ENCODE measurements at places on chromosomes 4 and X.

DNA sequence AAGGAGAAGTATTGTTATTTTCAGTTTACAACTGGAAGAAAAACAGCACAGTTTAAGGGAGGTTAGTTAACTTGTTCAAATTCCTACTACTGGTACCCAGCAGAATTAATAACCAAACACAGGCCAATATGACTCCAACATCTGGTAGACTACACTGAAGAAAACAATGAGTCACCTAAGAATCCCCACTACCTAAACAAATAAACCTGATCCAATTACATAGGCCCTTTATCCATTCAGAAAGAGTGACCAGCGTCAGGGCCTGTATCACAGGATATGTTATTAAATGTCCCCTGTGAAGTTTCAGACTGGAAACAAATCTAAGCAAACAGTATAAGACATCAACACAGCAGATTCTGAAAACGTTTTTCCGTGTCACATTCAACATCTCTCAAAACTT, 492.5 kb upstream of the INTU start:
- DNase-seq = no peak

- DNase-seq = no peak
Observed at GRCh38 chr4:114464726-114465272, 133.8 kb upstream of the UGT8 start.

DNA sequence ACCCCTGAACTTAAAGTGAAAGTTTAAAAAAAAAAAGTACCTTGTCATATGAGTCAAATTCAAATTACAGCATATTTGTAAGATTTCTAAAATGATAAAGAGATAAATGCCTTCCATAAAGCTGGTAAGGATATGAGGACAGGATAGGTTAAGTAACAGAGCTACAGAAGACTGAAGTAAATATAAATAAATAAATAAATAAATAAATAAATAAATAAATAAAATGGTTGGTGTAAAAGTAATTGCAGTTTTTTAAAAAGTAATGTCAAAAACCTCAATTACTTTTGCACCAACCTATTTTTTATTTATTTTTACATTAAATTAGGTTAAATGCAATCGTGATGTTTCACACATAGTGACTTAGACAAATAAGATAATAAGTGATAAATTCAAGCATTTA, 62.2 kb downstream of the UGT2A2 start:
- DNase-seq = no peak

GRCh38 chr4:157143369-157143768, 67.4 kb downstream of the GLRB start:
- DNase-seq = no peak

- no peak for DNase-seq
Observed at GRCh38 chrX:134990801-134991481, at the start of gene SMIM10. Gene SMIM10 (plus strand): TSS chrX:134990991. CDS start chrX:134991096, 105 bp downstream.

GRCh38 chr4:71241501-71242288, 97.1 kb upstream of the SLC4A4 start:
- no peak for DNase-seq

GRCh38 chrX:31609130-31609529, 537.3 kb upstream of the FTHL17 start:
- DNase-seq = no peak

- no peak for DNase-seq
Observed at GRCh38 chrX:122464341-122464740, 719.7 kb upstream of the GRIA3 start.

GRCh38 chr4:38699112-38699511, 35.1 kb downstream of the KLF3 start:
- no peak for DNase-seq

GRCh38 chr4:88953400-88953799, 103.6 kb downstream of the FAM13A start:
- DNase-seq = no peak

GRCh38 chr4:124203613-124204238, 508.8 kb downstream of the ANKRD50 start:
- no peak for DNase-seq

DNA sequence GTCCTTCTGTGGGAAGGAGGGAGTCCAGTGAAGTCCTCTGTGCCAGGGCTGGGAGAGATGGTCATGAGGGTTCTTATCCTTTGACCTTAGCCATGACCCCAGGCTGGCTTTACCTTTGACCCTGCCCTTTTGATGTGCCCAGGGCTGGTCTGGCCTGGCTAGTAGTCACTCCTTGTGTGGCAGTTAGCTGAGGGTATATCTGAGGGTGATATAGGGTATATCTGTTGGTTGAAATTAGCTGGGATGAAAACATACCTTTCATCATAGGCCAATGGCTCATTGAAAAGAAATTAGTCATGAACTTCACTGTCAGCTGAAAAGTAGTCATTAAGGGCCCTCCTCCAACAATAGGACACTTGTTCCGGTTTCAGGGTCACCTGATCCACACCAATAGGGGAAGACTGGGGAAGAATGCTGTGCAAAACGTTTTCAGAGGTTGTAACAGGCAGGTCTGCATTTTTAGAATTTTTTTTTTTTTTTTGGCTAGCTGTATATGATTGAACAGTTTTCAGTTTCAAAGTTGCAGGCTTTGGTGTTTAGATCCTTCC, 74.6 kb upstream of the STOX2 start:
- no peak for DNase-seq

- DNase-seq = peak; percentile 5
Observed at GRCh38 chr4:77586951-77587383, 18.7 kb upstream of the CXCL13 start.

GRCh38 chr4:86975927-86976326, 41.1 kb downstream of the AFF1 start:
- no peak for DNase-seq

DNA sequence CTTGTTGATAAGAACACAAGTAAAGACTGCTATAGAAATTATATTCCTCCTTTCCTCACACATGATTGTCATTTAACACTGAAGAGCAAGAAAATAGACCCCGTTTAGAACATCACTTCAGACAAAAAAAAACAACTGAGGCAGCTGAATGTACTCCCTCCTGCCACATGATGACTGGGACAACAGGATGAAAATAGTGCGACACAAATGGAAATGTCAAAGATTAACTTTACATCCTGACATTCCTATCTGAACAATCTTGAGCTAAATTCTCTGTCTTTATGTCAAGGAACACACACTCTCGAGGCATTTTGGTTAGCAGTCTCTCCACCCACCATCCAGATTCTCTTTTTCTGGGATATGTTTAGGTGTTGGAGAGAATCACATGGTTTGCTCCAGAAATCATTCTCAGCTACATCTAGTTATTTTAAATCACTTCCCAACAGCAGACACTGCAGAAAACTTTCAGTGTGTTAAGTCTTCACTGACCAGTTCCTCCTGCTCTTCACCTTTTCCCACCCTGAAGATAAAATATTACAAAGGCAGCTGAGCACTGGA, 16.3 kb upstream of the KCNIP4 start:
- no peak for DNase-seq

DNA sequence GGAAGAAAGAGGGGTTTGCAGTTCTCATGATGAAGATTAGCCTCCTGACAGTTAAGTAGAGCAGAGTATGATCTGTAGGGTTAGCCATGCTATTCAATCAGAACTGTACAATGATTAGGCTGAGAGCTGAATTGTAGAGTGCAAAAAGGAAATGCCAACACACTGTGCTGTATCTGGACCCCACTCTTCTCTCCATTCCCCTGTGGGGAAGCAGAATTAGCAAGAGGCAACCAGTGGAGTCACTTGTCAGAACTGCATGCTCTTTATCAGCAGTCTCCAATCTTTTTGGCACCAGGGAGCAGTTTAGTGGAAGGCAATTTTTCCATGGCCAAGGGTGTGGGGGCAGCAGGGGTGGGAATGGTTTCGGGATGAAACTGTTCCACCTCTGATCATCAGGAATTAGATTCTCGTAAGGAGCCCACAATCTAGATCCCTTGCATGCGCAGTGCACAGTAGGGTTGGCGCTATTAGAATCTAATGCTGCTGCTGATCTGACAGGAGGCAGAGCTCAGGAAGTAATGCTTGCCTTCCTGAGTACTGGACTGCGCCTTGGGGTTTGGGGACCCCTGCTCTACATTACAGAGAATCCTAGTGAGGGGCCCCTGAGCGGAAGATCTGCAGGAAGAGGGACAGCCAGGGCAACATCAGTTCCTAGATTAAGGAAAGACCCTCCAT, 19.4 kb downstream of the TBC1D9 start:
- DNase-seq = no peak

DNA sequence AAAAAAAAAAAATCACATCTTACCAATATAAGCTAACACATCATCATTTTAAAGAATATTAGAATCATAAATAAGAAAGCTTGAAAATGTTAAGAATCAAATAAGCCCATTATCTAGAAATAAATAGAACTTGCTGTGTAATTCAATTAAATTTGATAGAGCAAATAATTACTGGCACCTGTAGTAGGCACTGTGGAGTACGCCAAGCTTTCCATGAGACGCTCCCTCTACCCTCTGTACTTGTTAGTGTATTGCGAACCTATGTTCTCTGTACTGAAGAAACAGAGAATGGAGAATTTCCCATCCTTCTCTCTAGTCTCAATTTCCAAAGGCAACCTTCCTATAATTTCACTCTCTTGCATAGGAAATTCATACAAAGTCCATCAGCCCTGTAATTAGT, 61.7 kb upstream of the HAND2 start:
- DNase-seq = no peak

- DNase-seq = no peak
Observed at GRCh38 chr4:169115897-169116254, 105.8 kb upstream of the CBR4 start.

DNA sequence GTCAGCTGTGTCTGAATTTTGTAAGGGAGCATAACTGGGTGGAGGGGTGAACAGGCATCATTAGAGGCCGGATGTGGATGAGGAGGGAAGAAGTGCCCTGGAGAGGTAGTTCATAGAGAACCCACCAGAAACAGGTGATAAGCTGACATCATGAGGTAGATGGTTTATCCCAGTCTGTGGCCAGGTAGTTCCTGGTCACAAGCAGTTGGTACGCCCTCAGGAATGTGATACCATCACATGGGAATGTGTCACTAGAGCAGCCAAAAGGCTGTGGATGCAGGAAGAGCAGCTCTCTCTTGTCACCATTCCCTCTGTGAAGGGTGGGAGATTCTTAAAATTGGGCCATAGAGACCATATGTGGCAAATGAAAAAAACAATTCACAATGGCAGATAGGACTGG, 21.9 kb downstream of the MSN start:
- DNase-seq = no peak

DNA sequence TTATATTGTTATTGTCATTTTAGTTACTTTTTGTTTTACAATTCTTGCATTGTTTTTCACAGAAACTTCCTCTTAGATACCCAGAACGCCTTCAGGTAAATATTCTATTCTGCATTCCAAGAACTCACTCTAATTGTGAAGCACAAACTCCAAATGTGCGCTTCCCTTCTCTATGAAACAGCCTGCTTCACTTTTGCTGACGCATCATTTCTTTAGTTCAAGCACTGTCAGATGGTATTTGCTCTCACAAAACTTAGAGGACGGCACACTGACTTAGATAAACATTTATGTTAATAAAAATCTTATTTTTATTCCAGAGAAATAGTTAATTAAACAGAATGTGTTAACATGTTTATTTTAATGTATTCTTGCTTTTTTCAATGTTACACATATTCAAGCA, 3.3 kb downstream of the CSN1S1 start:
- no peak for DNase-seq

- DNase-seq = no peak
Observed at GRCh38 chr4:189779281-189779980, 161.2 kb upstream of the FRG1 start.

GRCh38 chr4:97300561-97300960, 842.7 kb downstream of the STPG2 start:
- no peak for DNase-seq

DNA sequence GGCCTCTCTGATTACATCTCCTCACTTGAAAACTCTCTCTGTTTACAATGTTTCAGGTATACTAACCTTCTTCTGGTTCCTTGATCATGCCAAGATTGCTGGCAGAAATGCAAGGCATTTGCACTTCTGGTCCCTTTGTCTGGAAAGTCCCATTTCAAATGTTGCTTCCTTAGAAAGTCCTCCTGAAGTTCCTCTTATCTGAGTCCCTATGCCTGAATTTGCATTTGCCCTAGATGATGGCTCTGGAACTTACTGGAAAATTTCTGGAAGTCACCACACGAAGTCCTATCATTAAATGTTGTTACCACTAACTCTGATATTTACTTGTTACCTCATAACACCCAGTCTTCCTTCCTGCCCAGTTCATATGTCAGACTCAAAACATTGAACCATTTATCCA, 176.4 kb downstream of the EFHC2 start:
- DNase-seq = no peak

GRCh38 chr4:133493776-133494175, 344.7 kb downstream of the PCDH10 start:
- DNase-seq = no peak

DNA sequence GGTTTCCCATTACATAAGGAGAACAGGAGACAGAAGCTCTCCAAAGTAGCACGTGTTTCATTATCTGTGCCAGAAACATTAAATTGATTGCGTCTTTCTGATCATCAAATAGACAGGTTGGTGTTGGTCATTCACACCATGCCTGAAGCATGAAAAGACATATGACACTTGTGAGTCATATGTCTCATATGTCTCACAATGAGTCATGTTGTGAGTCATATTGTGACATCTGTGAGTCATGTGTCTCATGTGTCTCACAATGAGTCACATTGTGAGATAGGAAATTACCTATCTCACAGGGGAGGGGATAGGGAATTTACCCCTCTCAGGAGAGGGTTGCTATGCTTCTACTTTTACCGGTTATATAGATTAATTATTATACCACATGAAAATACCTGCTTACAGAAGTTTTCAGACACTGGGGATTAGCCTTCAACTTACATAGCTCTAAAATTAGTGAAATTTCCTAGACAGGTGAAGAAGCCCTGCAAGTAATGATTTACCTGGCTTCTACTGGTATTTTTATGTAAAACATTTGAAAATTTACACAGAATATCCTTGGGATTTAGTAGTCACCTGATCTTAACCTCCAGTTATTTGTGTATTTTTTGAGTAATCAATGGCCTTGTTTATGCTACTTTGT, 80.8 kb downstream of the NPFFR2 start:
- no peak for DNase-seq

DNA sequence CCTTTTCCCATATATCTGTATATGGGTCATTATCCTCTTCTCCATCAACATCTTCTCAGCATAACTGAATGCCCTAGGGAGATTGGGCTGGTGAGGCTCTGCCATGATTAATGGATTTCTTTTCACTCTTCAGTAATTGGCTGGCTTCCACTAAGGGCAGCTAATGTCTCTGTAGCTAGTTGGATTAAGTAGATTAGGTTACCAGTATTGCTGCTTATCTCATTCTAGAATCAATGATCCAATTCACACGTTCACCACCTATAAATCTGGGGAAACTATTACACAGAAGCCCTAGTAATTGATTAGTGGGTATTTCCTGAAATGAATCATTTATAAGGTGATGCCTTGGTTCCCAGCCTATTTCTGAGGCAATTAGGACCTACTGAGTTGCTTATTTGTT, 94.8 kb downstream of the KDR start:
- no peak for DNase-seq
